ENCODE measurements at places on chromosomes 4 and X.

DNA sequence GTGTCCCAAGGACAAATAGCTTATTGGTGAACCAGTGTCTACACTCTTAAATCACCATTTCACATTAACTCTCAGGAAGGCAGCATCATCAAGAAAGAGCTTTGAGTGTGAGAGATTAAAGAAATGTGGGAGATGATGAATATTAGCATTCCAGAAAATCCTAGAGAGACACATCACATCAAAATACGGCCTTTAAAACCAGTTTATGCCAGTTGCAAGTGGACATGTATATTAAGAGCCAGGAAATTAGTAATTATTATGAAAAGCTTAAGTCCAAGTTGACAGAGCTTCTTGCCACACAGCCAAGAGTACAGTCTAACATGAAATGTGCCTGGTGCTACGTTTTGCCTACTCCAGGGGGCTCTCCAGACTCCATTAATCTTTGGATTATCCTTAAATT lies 503.0 kb upstream of the BOD1L1 start:
- no peak for DNase-seq

DNA sequence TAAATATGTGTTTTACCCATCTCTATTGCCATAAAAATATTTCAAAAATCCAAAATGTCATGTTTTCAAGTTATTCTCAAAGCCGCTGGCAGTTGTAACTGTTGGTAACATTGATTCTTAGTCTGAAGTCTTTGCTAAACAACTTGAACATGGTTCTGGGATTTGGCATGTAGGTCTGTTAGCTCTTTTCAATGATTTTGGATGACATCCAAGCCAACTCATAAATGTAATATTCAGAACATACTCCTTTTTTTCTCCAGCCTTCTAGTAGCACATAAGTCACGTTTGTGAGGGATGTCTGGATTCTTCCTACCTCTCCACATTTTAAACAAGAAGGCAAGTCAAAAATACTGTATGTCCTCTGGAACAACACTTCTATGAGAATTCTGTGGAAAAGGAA lies 305.3 kb downstream of the PRR32 start:
- no peak for DNase-seq

DNA sequence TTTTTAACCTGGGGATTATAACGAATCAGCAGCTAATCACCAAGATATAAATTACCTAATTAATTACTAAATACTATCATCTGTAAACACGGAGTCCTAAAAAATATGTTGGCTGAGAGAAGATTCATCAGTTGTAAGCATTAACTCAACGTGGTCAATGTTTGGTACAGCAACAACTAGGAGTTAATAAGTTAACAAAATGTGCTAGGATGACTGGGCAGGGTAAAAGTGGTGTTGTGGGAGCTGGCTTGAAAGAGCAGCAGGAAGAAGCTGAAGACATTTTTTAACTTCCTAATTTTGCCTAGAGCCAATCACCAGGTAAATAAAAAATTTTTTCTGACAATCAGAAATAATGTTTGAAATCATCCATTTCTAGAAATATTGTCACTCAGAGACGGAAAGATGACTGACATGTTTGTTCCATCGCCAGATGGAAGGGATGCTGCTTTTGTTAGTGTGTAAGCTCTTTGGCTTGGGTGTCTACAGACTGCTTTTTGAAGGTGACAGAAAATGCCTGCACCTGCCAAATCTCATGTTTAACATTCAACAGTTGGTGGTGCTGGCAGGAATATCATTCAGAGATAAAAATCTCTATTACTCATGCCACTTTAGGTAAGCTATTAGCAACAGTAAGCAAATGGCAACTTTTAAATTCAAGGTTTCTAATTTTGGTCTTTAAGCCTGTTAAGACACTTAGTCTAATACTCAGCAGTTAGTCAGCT lies 1126.9 kb downstream of the STPG2 start:
- DNase-seq: no peak

GRCh38 chrX:23732704-23733103 lies 10.4 kb downstream of the ACOT9 start:
- no peak for DNase-seq

DNA sequence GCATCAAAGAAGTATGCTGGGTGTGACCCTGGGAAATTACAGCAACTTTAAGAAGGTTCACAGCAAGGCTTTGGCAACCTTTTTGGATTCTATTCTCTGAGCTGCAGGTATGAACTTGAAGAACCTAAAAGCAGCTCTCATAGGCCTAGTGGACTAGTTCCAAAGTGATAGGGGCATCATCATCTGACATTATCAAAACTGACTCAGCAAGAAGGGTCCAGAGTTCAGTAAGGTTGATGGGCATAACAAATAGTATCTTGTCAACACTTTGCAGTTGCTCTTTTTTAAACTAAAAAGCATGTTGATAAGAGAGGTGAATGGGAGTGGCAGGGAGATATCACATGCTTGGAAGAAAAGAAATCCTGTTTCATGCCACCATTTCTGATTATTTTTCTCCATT lies 249.3 kb downstream of the ZNF674 start:
- DNase-seq: no peak

GRCh38 chrX:135345107-135345589 lies 35.9 kb downstream of the ETDC start:
- no peak for DNase-seq

GRCh38 chr4:55808186-55808585 lies 11.4 kb upstream of the EXOC1L start:
- DNase-seq: no peak

GRCh38 chr4:48420144-48420543 lies 63.0 kb upstream of the SLC10A4 start:
- no peak for DNase-seq

GRCh38 chr4:78627046-78627965 lies 75.7 kb downstream of the ANXA3 start:
- no peak for DNase-seq

GRCh38 chrX:12956704-12957534 lies 18.0 kb upstream of the TMSB4X start:
- no peak for DNase-seq

- DNase-seq: no peak
Measured at GRCh38 chr4:171849686-171850222, 36.5 kb downstream of the GALNTL6 start.

Measured in stimulated activated CD4-positive, alpha-beta T cell treated with anti-CD3 and anti-CD28 coated beads, Interleukin-1b, Interleukin-23, amount 100 ng/mL, for 24 hours (primary cell).